ENCODE measurements at places on chromosomes 6 and 20.

DNA sequence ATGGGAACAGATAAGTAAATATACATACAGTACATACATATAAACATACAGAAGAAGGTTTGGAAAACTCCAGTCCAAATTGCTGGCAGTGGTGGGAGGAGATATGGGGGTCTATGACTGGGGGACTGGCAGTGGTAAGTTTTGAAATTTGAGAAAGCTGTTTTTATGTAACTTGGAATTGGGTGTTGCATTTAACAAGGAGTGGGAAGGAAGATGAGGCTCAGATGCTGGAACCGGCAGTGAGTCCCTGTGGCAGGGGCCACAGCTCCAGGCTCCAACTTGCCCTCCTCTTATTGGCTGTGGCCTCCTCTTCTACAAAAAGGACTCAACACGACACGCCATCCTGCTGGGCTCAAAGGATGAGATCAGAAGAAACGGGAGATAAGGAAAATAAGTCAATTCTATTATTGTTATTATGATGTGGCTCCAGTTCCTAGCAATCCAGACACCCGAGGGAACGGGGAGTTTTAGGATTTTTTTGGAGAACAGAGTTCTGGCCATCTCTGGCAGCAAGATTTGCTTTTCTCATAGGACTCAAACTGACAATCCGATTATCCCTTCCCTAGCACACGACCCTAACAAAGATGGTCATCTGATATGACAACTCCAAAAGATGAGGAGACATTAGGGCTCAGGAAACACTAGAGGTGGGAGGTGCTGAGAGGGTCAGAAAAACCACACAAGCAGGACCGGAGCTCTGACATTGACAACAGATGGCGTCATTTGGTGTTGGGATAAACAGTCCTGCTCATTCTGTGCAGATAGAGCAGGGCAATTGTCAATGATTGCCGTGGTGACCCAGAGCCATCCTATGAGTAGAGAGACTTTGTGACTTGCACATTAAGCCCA, 6.0 kb upstream of the TGM2 start:
- DNase-seq: no peak

DNA sequence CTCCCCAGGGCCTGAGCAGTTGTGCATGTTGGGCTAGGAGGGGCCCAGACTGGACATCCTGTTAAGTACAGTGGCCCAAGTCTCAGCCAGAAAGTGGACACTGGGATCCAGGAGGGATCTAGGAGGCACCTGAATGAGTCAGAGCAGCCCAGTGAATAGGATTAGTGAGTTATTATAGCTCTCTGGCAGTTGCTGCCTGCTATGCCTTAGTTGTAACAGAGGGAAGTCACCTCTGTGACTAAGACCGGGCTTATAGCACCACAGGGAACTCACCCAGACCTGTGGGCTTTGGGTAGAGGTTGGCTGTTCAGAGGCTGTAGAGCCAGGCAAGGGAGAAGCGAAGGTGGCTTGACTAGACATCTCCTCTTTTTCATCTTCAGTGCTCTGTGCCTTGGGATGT, 39.0 kb upstream of the AAR2 start:
- DNase-seq: no peak

DNA sequence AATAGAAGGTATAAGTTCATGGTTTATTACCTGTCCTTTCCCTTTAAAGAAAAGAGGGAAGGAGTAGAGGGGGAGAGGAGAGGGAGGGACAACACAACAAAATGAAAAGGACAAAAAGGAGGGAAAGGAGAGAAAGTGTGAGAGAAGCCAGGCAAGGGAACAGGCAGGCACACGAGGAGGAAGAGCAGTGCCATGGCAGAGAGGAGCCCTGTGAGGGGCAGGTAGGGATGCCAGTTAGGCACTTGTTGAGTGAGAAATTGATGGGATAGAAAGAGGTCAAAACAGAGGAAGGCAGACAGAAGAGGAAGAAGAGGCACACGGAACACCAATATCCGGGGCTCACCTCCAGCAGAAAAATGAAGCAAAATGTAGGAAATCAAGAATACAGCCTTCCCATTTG, 42.5 kb downstream of the TNFAIP3 start:
- DNase-seq: no peak

DNA sequence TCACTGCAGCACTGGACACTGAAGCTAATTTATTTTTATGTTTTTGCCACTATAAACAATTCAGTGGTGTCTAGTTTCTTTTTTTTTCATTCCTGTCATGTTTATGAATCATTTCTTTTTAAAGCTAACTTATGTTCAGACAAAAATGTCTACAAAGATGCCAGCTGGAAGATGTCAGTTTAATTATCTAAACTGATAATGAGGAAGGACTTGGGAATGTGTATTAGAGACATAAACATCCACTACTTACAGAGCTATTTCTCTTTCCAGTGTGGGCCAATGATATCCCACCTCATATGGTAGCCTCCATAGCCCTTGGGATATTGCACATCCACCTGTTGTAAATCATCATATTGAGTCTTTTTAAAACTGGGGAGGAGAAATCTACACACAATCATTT, 132.1 kb upstream of the FAM184A start:
- no peak for DNase-seq

DNA sequence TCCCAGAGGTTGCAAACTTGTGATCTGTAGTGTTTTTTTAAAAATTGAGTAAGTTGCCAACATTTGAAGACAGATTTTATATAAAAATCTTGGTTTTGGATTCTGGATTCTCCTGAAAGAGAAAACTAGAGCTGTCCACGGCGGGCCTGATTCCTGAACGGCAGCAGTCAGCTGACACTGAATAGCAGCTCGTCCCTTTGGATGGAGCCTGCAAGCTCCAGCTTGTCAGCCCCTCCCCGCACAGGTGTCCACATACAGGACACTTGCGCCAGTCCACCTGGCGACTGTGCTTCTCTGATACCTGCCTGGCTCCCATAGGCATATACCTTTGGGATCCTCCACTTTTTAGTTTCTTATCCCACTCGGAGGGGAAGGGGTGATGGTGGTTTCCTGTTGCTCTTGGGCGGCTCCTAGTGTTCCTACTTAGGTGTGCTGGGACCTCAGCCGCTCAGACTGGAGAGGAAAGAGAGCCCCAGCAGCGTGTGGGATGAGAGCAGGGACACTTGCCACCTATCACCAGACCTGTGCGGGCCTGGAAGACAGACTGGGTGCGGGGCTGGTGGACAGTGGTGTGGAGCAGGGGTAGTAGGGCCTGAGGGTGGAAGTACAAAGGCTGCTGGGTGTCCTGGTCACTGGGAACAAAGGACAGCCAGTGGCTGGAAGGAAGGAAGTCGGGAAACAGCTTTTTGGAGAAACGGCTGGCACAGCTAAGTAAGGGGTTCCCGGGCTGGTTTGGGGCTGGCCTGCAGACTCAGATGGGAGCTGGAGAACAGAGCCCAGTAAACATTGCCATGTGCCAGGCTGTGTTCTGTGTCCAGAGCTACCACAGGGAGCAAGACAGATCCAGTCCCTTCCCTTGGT, 18.3 kb downstream of the GHRH start:
- no peak for DNase-seq

GRCh38 chr6:100203400-100203799, 209.4 kb upstream of the MCHR2 start:
- DNase-seq: no peak

- DNase-seq: no peak
Observed at GRCh38 chr6:41518118-41518517, 28.1 kb upstream of the FOXP4 start.

DNA sequence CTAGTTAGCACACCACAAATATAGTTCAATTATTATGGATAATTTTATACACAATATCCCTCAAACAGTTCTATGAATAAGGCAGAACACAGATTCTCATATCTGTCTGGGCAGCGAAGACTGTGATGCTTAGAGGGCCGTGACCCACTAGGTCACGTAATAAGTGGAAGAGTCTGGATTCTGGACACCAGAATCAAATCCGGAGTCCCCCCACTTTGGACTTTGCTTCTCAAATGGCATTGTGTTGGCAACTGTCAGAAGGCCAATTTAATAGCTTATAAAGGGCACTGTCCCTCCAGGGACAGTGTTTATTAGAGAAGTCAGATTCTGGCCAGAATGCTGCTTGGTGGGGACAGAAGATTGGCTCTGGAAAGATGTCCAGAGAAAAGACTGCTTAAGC, 6.8 kb upstream of the CCDC167 start:
- DNase-seq: no peak

DNA sequence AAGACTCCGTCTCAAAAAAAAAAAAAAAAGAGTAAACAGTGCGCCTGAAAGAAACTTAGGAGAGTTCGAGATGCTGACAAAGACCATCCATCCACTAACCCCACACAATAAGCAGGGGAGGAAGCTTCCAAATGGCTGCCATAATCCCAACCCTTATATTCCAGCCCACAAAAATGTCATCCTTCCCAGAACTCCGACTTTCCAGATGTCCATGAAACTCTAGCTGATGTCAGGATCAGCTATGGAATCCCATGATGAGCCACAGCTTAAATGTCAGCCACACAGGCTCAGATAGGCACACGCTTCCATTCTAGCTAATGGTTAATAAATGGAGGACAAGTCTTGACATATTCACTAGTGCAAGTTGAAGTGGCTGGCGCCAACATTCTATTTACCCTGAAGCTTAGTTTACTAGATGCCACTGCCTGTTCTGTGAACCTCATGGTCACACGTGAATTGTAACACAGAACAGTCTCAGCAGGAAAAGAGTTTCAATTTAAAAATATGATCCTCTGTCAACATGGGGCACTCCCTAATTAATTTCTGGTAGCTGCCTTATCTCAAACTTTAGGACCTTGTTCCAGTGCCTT, 75.5 kb downstream of the FOXF2 start:
- DNase-seq: no peak

DNA sequence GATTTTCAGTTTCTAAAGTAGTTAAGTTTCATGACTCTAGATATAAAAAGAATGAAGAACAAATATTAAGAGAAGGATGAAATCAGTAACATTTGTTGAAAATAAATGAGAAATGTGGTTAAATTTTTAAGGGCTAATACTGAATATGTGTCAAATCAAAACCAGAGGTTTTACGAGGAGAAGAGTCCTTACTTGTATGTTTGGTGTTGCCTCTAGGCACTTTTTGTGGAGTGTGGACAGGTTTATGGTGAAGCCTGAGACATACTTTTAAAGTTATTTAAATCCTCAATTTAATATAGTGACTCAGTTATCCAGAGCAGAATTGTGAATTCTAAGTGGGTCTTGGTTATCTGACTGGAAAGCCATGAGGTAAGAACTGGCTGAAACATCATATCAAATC, 68.7 kb downstream of the COL19A1 start:
- DNase-seq: no peak

DNA sequence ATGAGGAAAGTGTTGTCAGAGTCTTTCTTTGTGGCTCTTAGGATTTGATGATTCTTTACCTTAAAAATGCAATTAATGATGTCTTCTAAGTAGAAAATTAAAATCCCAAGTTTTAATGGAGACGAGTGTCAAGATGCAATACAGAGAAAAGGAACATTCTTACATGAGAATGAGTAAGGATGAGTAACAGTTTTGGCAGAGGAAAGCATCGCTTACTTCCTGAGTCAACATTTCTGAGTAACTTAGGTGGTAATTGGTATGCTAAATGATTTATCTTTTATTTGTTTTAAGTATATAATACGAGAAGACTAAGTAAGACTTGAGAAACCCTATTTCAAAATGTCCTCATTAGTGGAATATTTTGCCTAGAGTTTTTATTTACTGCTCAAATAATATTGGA, 101.3 kb downstream of the RTN4IP1 start:
- DNase-seq: no peak

GRCh38 chr6:56033401-56033800, 158.0 kb upstream of the BMP5 start:
- DNase-seq: no peak

- no peak for DNase-seq
Observed at GRCh38 chr6:149015535-149016525, 269.0 kb downstream of the UST start.

DNA sequence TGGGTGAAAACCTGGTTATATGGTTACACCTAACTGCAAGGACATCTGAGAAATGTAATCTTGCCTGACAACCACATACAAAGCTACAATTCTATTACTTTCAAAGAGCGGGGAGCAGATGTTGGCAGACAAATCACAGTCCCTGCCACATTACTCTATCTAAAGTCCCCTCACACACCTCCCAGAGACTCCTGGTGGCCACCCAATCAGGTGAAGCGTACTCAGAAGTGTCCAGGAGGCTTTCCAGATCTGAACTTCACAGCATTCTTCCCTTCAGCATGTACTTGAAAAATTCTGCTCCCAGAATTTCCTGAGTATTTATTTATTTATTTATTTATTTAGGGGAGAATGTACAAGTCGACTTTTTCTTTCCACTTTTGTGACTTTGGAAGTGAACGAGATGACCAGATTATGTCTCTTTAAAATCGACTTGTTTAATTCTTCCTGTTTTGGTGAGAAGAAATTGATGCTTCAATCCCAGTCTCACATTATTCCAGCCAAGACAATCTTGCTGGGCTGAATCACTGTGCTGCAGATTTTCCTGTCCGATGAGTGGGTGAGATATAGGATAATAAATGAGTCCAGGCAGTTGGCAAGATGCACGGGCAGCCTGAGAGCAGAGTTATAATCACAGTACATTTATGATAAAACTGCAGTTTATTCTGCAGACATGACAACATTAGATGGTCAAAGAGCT, 46.9 kb upstream of the POPDC3 start:
- DNase-seq: no peak

DNA sequence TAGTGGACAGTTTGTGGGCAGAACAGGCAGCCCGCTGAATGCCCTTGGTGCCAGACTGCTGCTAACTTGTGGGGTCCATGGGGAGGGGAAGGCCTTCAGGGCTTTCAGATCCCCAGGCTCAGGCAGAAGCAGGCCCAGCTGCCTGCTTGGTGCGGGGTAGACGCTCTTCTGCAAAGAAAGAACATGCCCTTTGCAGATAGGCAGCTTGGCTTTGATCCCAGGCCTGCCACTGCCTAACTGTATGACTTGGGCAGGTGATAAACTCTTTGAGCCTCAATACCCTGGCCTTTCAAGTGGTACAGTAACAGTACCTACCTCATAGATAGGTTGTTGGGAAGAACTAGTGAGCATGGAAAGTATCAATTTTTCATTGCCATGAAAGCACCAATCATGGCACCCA, 28.4 kb downstream of the CHMP4B start:
- DNase-seq: no peak

DNA sequence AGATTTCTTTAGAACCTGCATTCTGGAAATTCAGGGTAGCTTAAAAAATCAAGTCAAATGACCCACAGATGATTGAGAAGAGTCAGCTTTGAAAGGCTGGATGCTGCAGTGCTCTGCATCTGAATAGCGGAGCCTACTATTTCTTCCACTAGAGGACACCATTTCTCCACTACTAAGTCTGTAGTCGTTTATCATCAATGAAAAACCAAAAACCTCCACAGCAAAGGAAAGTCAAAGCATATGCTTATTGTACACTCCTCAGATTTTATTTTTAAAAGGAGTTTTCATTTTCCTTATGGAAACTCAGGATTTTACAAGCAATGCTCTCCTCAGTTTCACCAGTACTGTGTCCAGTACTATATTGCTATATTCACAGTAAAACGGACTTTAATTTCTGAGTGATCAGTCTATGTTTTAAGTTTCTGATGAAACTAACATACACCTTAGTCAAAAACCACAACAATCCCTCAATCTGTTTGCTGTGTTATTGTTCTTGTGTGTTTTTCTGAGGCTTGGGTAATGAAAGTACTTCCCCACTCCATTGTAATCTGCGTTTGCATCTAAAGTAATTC, 50.5 kb upstream of the ENPP5 start:
- DNase-seq: no peak

- no peak for DNase-seq
Observed at GRCh38 chr6:168826726-168827585, 386.0 kb downstream of the SMOC2 start.
